KG1 (cell line): ENCODE measurements at places on chromosomes 1 and 21.
A peak's percentile ranks its signal among the peaks of the same experiment; 100 is the strongest.

DNA sequence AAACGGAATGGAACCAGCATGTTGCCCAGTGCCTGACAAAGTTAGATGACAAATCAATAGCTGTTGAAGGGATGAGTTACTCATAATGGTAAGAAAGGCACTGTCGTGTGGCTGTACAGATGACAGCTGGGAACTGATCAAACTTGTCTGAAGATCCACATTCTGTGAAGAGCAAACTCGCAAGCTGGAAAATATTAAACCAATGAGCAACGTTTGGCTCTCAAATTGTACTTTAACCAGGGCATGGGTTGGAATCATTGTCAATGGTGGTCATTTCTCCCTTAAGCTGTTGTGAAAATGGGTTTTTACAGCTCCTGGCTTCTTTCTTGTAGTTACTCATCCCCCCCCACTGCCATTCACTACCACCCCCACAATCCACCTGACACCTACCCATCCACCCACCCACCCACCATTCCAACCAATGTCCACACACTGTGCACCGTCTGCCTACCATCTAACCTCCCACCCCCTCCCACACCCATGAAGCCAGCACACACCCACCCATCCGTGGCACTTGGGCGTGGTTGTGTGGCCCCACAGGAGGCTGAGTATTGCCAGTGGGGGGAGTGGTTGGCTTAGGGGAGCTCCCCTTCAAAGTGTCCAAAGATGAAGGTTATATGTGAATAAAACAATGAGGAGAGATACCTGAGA is 46.7 kb downstream of the CLDN14 start:
- DNase-seq = no peak

- no peak for DNase-seq
Measured at GRCh38 chr1:241311056-241311746, 45.8 kb downstream of the RGS7 start.

GRCh38 chr1:58848818-58849411 is 65.1 kb upstream of the JUN start:
- DNase-seq = no peak

GRCh38 chr1:43879414-43879813 is 54.2 kb upstream of the ARTN start:
- no peak for DNase-seq

GRCh38 chr1:12275370-12275769 is 45.5 kb downstream of the VPS13D start:
- no peak for DNase-seq

- no peak for DNase-seq
Measured at GRCh38 chr1:242017580-242018233, 18.8 kb upstream of the MAP1LC3C start.

DNA sequence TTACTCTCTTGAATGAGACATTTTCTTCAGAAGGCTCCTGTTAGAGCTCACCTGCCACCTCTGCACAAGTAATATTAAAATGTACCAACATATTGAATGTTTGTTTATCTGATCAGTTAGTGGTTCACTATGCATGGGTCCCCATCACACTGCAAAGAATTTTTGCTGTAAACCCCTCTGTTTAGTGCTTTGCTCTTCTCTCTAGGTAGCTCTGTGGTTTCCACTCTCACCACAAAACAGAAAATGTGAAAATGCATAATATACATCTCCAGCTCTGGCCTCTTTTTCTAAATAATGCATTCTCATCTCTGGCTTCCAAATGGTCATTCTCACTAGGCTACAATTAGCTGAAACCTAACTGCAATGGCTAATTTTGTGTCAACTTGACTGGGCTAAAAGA is 176.7 kb downstream of the TRIM33 start:
- no peak for DNase-seq

- no peak for DNase-seq
Measured at GRCh38 chr21:44401386-44402160, 48.2 kb downstream of the TRPM2 start.

GRCh38 chr1:62040450-62040849 is 154.2 kb upstream of the L1TD1 start:
- DNase-seq = no peak

DNA sequence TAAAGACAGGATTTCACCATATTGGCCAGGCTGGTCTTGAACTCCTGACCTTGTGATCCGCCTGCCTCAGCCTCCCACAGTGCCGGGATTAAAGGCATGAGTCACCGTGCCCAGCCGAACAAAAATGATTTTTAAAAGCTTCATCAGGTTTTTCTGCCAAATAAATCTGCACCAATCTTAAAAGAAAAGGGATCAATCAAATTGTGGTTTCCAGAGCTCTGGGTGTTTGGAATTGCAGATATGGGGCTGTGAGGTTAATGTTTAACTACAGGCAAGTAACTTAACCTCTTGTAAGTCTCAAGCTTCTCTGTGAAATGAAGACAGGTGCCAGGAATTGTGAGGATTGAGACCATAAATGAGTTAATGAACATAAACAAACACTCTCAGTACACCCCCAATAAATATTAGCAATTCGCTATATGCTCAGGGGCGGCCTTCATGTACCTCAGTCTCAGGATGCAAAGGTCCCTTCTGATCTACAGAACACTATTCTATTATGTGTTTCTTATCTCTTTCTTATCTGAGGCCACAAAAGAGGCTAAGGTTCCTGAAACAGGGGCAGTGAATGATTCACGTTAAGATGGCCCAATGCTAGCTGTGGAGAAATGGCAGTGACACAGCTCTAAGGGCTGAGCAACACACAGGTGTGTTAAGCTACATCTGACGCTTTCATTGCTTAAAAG is 7.1 kb upstream of the GNPAT start:
- DNase-seq = no peak

DNA sequence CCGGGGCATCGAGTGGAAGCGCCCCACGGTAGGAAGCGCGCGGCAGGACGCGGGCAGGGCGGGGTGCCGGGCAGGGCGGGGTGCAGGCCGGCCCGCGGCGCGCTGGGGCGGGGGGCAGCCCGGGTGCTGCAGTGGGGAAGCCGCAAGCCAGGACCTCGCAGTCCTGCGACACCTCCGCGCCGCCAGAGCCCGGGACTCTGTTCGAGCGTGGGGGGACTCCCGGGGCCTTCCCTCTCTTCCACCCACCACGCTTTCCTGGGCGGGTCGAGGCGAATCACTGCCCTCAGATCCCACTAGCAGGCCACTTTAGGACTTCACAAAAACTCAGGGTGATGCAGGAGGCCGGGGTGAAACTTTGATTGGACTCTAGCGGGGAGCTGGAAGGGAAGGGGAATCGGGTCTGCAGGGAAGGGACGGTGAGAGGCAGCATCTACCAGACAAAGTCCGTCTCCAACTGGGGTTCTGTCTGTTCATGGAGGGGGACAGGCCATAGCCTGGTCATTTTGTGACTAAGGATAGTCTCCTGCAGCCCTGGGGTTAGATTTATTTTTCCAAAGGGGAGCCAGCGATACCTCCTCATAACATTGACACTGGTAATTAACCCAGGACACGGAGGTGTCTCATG is 623 bp downstream of the CAPN2 start:
- no peak for DNase-seq

DNA sequence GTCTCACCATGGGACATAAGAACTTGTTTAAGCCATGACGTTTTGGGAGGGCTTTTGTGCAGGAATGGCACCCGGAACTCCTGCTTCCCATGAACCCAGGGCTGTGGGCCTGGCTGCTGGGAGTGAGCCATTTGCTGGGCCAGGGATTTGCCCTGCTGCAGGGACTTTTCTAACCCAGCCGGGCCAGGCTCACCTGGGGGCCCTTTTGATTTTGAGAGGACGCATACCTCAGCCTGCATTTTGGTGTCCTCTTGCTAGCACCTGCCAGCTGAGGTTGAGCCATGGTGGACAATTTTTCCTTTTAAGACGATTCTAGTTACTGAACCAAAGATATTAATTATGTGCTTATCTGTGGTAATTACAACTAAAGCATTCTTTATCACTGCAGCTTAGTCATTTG is 28.9 kb downstream of the GALNT2 start:
- DNase-seq = no peak

DNA sequence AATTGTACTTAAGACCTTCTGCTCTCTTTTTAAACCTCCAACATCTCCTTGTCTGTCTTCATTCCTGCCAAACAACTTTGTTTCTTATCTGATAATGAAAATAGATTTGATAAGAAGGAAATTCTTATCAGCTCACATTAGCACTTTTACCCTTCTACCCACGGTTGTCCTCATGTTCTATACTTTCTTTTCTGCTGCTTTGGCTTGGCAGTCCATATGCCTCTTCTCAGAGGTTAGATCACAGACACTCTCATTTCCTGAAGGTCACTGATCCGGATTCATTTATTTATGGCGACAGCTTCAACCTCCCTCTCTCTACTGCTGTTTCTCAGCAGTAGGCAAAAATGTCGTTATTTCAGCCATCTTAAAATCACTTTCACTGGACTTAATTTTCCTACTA is 2015.8 kb downstream of the NCAM2 start:
- no peak for DNase-seq

GRCh38 chr1:173573596-173573995 is 29.3 kb downstream of the SLC9C2 start:
- DNase-seq = no peak

- no peak for DNase-seq
Measured at GRCh38 chr1:58304346-58304975, 242.1 kb downstream of the OMA1 start.

DNA sequence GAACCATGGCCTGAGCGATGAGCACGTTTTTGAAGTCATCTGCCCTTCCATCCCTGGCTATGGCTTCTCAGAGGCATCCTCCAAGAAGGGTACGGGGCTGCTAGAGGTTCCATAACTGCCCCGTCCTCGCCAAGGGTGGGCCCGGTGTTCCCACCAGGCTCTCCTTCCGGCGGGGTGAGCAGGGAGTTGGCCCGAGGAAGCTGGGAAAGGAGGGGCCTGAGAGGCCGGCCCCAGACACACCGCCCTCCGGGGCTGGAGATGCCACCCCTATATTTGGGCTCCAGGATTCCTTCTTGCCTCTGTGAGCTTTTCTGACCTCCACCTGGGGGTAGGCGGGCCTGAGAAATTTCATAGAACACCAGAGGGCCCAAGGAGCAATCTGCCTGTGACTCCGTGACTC is 28.9 kb downstream of the EPHX1 start:
- no peak for DNase-seq

- DNase-seq = no peak
Measured at GRCh38 chr1:229600229-229600628, 25.7 kb downstream of the TAF5L start.

DNA sequence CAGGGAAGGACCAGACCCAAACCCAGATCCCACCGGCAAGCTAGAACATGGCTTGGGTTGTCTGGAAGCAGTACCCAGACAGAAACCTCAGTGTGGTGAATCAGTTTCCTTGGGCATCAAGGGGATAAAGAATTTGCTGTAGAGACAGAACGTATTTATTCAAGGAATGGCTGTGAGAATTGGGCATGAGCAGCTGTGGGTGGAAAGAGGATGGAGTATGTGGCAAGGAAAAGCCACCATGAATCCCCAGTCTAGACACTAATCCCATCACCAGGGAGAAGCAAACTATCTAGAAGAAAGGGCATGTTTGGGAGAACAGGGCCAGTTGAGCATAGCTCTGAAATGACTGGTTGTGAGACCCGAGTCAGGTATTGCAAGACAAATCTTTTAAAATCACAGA is 109.2 kb downstream of the TOMM20 start:
- no peak for DNase-seq

GRCh38 chr21:29125191-29125590 is 5.3 kb upstream of the MAP3K7CL start:
- DNase-seq = no peak

DNA sequence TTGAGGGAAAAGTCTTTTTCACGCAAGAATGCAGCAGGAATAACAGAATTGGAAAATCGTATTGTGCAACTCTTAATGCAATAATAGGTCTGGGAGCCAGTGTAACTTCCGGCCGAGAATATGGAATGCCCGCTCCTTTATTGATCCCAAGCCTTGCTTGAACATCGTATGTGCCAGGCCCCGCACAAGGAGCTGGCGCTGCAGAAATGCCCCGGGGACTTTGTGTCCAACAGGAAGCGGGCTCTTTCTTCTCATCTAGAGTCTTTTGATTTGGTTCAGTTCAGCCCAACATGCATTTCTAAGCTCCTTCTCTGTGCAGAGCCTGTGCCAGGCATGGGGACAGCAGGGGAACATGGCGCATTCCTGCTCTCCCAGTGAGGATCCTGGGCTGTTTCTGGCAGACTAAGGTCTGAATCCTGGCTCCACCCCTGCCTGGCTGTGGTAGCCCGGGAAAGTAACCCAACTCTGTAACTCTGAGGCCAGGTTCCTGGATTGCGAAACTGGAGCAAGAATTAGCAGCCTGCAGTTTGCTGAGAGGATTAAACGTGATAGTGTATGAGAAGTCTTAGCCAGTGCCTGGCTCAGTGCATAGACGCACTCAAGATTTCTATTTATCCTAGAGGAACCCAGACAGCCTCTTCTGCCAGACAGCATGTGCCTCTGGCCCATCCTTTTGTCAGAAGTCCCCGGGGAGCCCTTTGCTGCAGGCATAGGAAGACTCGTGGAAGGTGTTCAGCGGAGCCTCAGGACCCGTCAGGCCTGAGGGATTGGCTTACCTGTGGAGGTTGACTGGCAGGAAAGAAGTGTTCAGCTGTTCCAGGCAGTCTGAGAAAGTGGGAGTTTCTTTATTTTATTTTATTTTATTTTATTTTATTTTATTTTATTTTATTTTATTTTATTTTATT is 987 bp upstream of the CDCP2 start:
- peak; percentile 12 for DNase-seq
